AG09309 (cell line): ENCODE measurements at places on chromosomes 5 and 9.

- no peak for DNase-seq
Measured at GRCh38 chr9:135079676-135080075, 7.8 kb upstream of the OLFM1 start.

GRCh38 chr9:35771943-35772342, 17.9 kb upstream of the MSMP start:
- DNase-seq = no peak

DNA sequence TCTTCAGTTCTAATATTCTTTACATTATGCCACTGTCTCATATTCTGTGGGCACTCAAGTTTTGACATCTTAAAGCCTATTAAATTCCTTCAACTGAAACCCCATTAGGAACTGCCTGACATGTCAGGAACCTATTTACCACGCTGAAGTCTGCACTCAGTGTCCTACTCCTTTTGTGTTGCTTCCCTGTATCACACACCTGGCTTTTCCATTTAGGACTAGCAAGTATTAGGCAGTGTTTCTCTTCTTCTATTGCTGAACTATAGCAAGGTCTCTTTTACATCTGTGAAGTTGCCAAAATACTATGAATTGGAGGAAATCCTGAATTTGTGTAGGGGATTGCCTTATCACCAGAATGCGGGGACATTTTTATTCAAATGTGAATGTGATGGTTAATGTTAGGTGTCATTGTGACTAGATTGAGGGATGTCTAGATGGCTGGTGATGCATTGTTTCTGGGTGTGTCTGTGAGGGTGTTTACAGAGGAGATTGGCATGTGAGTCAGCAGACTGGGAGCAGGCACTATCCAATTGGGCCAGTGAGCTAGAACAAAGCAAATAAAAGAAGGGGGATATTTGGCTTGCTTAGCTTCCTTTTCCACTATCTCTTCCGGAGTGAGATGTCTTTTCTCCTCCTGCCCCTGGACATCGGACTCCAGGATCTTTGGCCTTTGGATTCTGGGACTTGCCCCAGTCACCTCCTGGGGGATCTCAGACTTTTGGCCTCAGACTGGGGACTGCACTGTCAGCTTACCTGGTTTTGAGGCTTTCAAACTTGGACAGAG, 21.2 kb upstream of the VCAN start:
- DNase-seq = no peak

GRCh38 chr5:143215690-143216089, 187.8 kb downstream of the NR3C1 start:
- DNase-seq = no peak

GRCh38 chr5:128857076-128857677, 108.1 kb upstream of the SLC27A6 start:
- no peak for DNase-seq
